ENCODE measurements at places on chromosomes 1 and 21. TPM values are rescaled to one million over a fixed set of nuclear protein-coding genes. Genes with fewer than 3 reads are reported as not detected.

The LENEP gene
- total RNA-seq, result not detected

The CD1D gene
- total RNA-seq, result 17.3 TPM

The TFF1 gene
- not detected for total RNA-seq

The RGS13 gene
- total RNA-seq, result not detected

The NSL1 gene
- total RNA-seq, result 61.9 TPM

The GPR37L1 gene
- 0.18 TPM for total RNA-seq

The MARK1 gene
- total RNA-seq, result 8.0 TPM

The OR14K1 gene
- total RNA-seq, result not detected

The LAX1 gene
- 9.9 TPM for total RNA-seq

The PADI2 gene
- 29.7 TPM for total RNA-seq

The UBE2U gene
- total RNA-seq, result not detected

The SERTAD4 gene
- 1.7 TPM for total RNA-seq

Measured in Peyer's patch (tissue), 4 donors.